ENCODE measurements at places on chromosomes 13 and 19.

DNA sequence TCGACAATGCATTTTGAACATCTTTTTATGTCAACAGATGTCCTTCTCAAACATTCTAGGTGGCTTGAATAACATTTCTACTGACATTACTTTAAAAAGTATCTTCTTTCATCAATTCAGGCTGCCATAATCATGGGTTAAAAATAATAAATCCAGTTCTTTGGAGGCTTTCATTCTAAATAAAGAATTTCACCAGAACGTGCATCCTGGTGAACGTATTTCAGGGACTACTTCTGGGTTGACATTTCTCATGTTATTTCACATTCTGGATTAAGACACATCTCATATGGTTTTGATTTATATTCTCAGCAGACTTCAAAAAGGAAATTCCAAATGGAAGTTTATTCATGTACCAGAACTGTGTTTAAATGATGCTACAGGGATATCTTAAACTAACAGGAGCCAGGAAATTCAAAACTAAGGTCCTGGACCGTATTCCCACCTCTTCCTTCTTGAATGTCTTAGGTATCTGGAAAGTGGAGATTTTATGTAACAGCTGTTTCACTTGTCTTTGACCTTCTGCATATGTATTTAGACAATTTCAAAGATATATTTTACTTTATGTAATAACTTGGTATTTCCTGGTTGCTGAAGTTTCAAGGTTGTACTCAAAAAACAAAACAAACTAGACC is 107.2 kb downstream of the STARD13 start:
- DNase-seq: no peak

GRCh38 chr13:32115066-32115465 is 83.5 kb downstream of the FRY start:
- DNase-seq: no peak

DNA sequence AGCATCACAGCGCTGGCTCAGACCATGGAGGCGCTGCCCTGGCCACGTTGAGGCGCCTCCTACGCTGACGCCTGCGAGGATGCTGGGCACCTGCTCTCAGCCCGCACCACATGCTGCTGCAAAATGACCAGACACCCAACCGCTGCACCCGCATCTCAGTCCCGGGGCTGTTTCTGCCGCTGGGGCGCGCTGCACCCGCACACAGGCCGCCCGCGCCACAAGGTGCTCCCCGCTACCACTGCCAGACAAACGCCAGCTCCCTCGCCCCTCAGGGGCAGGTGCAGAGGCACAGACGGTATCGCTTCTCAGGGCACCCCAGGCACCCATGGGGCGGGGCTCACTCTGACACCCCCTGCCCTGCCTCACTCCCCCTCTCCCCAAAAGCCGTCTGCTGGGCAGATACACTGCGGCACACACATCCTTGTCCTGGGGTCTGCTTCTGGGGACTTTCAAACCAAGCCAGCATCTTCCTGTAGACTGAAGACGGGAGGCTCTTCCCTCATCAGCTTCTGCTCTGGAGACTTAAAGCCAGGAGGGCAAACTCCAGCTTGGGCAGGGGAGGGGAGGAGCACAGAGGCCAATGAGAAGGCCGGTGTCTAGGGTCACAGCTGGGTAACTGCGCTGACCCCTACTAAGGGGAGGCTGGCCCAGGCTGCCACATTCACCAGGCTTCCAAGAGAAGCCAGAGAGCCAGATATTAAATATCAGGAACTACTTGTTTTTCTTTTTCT is 16.3 kb downstream of the CHERP start:
- no peak for DNase-seq

DNA sequence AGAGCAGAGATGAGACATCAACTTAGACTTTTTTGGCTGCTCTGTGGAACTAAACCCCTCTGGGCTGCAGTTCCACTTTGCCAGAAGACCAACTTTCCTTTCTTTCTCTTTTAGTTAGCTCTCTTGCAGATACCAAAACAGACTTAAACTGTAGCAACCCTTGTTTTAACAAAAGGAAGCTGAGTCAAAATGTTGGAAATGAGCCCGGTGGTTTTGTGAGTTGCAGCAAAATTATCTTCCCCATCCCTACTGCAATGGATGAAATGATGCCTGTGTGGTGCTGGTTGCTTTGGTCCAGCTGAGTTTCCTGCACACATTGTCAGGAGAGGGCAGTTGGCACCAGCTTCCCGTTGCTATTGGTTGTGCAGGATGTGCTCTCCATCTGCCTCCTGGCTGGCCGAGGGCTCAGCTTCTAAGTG is 115.3 kb downstream of the LRCH1 start:
- DNase-seq: peak; percentile 94

DNA sequence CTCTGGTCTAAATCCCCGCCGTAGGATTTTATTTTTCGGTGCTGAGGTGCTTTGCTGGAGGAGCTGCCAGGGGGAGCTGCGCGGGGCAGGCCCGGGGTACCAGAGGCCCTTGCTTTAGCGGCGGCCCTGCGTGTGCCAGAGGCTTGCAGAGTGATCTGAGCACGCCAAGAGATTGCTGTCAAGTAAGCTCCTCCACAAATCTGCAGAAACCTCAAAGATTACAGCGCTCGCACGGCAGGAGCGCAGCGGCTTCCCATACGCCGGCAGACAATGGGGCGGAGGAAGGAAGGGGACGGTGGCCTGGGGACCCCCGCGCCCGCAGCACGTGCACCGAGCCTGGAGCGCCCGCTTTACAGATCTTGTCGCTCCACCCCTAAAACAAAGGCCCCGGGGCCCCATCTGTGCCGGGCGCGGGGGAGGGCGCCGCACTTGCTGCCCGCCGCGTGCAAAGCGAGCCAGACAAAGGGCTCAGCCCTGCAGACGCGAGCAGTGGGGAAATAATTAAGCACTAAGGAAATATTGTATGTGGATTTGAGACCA is 9.1 kb upstream of the C19orf12 start:
- DNase-seq: peak; percentile 3

DNA sequence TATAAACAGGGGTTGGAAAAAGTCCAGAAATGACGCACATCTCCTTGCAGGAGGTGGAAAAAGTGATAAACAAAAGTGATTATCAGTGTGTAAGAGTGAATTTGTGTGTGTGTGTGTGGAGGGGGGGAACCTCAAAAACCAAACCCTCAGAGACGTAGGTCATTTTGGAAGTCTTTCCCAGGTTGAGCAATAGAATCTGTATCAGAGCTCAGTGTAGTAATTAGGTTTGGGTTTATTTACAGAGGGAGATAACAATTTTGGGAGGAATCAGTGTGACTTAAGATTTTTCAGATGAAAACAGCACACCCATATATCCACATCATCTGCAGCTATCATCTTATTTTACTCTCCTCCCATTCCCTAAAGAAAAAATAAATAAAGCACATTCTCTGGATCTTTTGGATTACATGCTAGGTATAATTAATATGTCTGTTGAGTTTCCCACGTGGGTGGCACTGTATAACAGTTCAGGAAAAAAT is 406.4 kb downstream of the FGF9 start:
- no peak for DNase-seq

DNA sequence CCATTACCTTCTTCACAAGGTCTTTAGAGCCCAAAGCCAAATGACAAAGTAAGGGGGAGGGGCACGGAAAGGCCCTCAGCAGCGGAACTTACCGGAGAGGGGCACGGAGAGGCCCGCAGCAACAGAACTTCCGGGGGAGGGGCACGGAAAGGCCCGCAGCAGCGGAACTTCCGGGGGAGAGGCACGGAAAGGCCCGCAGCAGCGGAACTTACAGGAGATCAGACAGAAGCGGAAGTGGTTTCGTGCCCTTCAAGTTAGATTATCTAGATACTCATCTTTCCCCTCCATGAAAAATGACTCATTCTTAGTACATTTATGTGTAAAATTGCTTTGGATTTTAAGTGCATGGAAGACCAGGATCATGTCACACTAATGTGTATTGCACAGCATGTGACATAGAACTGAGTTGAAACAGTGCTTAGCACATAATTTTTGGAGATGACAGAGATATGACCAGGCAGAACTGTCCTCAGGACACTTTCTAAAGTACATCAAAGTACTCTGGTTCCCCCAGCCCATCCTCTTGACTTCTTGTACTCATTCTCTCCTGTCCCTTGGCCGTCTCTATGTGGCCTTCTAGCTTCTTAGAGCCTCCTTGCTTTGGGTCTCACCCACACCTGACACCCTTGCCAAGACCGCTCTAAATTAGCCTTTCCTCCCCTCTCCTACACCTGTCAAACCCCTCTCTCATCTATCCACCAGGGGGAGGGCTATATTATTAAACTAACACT is 25.7 kb upstream of the TPTE2 start:
- DNase-seq: peak; percentile 9

DNA sequence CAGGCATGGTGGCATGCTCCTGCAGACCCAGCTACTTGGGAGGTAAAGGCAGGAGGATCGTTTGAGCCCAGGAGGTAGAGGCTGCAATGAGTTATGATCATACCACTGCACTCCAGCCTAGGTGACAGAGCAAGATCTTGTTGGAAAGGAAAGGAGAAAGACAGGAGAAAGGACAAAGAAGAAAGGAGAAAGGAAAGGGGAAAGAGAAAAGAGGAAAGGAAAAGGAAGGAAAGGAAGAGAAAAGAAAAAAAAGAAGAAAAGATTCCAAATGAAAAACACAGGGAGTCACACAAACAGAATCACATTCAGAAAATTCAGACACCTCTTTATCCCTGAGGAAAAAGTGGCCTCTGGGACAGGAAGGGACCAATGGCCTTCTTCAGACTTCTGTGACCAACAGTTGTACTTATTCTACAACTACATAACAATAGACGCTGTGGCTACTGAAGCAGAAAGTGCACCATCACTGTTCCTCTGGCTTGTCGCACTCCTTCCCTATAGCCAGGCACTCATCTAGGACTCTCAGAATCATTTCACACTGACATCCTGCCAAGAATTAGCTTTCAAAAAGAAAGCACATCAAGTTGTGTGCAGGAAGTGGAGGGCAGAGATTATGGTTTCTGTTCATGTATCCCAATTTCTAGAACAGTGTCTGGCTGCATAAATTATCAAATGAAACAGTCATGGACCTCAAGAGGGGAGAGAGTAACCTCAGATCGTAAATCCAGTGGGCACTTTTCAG is 5.9 kb downstream of the MTMR6 start:
- DNase-seq: no peak

- no peak for DNase-seq
Measured at GRCh38 chr19:10126213-10126639, 6.5 kb upstream of the EIF3G start.

GRCh38 chr13:49098771-49099512 is 121.2 kb upstream of the MLNR start:
- peak; percentile 23 for DNase-seq

GRCh38 chr13:24187185-24187584 is 26.7 kb downstream of the SPATA13 start:
- no peak for DNase-seq

- peak; percentile 13 for DNase-seq
Measured at GRCh38 chr13:71964491-71965100, 97.6 kb upstream of the DACH1 start.

GRCh38 chr13:98892821-98893220 is 85.0 kb downstream of the DOCK9 start:
- DNase-seq: no peak

DNA sequence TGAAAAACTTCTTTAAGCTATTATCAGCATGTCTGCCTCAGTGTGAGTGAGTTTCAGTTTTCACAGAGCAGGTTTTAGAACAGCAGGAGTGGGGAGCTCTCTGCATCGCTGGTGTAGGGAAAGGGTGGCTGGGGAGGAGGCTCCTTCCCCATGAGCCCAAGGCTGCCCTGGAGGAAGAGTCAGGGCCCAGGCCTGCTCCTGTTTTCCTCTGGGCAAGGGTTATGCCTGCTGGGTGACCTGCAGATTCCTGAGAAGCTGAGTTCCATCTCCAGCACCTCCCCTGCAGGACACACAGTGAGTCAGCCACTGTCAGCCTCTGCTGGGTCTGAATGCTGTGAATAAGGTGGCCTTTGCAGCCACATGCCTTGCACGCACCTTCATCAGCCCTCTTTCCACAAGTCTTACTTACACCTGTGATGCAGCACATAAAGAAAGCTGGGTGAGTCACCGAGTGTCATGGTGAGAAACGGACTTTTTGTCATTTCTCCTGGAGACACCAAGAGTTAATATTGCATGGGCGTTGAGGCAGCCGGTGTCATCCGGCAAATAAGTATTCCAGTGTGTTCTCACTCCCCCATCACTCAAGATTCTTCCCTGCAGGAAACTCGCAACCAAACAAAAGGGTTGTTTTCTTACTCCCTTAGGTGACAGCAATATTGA is 186.4 kb upstream of the KL start:
- peak; percentile 72 for DNase-seq

GRCh38 chr13:106100171-106100919 is 435.1 kb downstream of the EFNB2 start:
- no peak for DNase-seq

GRCh38 chr19:7953060-7953459 is 9.6 kb upstream of the TIMM44 start:
- DNase-seq: no peak

GRCh38 chr19:15123031-15123890 is 16.1 kb downstream of the SYDE1 start:
- no peak for DNase-seq

- no peak for DNase-seq
Measured at GRCh38 chr13:38636761-38637160, 50.1 kb upstream of the FREM2 start.

GRCh38 chr19:20067943-20068342 is 9.9 kb upstream of the ZNF90 start:
- no peak for DNase-seq

DNA sequence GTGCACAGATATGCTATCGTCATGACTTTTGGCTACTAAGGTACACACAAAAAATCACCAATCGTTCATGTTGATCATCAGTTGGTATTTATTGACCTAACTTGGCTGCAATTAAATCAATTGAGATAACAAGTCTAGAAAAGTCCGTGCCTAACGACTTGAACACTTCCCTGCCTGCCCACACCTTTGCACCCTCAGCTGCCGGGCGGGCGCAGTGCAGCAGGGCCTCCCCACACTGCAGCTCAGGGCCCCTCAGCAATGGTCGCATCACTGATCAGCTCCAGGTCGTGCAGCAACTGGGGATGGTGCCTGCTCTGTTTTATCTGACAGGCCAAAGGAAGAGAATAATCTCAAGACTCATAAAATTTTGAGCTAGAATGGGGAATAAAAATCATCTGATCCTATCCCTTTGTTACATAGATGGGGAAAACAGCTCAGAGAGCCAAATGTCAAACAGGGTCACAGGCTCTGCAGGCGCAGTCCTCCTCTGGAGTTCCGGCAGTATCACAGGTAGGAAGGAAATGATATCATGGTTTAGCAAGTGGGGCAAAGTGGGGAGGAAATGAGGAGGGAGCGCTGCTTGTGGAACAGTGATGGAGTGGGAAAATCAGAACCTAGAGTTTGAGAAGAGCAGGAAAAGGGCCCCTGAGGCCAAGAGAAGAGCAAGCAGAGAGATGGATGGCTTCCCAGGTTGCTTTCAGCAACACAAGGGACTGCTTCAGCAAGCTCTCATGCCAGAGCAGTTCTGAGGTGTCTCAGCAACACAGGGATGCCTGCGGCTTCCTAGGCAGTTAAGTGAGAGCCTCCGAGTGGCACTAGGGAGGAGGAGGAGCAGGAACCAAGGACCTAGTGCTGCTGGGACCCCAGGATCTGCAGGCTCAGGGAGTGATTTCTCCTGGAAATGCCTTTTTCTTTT is 57.5 kb downstream of the SLC7A1 start:
- DNase-seq: no peak

- no peak for DNase-seq
Measured at GRCh38 chr19:47036097-47036651, 12.2 kb downstream of the TMEM160 start.

- peak; percentile 19 for DNase-seq
Measured at GRCh38 chr13:34070006-34070405, 252.1 kb downstream of the RFC3 start.

Data from astrocyte of the spinal cord (primary cell).